Activated CD4-positive, alpha-beta T cell treated with anti-CD3 and anti-CD28 coated beads, Interleukin-10, Interleukin-2, amounts not matched to agents 100 ng/mL and 50 ng/mL, durations not matched to agents 16 hours and 8 hours (primary cell): ENCODE measurements at places on chromosomes 5 and 9.

- DNase-seq = no peak
Observed at GRCh38 chr5:31452314-31452713, 79.6 kb downstream of the DROSHA start.

GRCh38 chr5:112634796-112635195 is 102.9 kb upstream of the APC start:
- DNase-seq = no peak

DNA sequence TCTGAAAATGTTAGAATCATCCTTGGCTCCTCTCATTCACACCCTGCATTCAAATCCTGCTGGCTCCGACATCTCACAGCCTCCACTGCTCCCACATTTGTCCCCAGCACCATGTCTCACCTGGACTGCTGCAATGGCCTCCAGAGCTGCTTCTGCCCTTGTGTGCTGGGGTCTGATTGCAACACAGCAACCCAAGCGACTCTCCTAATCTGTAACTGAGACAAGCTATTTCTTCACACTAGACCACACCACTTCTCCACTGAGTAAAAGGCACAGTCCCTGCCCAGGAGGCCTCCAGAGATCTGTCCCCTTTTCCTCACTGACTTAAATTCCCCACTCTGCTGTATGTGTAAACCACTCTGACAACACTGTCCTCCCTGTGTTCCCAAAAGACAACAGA is 151.1 kb upstream of the TAS2R1 start:
- no peak for DNase-seq

DNA sequence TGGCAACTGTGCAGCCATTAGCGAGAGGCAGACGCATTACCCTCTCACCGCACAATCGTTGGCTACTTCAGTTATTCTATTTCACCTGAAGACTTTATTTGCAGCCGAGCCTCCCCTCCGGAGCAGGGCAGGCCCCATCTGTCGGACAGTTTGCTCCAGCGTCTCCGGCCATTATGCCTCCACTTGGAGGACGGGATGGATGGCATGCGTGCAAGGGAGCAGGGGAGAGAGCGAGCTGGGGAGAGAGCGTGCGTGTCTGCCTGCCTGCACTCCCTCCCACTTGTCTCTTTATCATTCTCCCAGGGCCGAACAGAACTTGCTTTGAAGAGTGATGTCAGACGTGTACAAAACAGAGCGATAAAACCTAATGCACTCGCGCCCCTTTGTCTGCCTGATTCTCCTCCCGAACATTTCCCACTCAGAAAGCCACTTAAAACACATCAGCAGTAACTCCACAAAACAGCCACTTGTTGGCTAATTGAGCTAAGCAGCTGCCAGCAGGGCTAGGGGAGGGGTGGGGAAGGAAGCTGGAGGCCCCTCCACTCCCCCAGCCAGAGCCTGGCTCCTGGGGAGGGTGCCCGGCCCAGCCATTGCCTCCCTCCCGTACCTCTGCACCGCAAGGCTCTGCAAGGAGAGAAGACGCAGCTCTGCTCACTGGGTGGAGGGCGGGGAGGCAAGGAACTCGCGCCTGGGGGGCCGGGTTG is 43.4 kb upstream of the FUBP3 start:
- DNase-seq = no peak

DNA sequence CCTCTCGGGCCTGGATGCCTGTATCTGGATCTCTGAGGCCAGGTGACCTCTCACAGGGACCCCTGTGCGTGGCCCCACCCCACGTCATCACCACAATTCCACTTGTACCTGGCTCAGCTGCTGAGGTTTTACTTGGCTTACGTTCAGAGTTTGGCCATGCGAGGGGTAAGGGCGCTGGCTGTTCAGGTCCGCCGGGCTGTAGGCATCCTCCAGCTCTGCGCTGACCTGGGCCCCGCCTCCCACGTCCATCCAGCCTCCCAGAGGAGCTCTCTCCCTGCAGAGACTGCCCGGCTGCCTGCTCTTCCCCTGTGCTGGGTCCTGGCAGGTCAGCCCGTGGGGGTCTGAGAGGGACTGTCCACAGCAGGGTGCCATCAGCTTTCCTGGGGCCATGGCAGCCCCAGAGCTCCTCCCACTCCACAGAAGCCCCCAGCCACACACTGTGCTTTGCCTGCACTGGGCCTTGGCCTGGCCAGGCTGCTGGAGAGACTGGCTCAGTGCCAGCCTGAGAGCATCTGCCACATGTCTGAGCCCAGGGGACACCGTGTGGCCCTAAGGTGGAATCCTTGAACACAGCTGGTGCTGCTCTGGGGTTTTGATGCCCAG is 43.6 kb downstream of the SLC6A3 start:
- DNase-seq = no peak

DNA sequence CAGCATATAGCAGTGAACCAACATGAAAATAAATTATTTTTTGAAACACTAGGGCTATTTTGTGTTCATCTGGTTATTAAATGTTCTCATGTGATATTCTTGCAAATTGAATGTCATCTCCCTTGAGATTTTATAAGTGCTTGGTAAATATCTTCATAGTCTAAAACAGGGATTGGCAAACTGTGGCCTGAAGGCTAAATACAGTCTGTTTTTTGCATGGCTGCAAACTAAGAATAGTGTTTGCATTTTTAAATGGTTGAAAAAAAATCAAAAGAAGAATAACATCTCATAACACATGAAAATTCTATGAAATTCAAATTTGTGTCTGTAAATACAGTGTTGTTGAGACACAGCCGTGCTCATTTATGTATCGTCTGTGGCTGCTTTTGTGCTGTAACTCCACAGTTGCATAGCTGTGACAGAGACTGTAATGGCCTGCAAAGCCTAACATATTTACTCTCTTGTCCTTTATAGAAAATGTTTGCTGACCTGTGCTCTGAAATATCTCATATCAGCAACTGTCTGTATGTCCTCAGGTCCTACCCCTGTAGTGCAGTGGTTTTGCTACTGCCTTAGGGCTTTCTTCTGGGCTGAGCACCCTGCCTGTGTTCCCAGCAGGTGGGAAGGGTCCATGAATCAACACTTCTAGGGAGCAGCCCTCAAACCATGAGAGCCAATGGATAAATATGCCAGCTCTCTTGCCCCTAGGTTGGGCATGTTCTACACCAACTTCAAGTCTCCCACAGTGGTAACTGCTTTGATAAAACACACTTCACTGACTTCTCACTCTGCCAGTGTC is 41.7 kb upstream of the ARRDC3 start:
- no peak for DNase-seq

DNA sequence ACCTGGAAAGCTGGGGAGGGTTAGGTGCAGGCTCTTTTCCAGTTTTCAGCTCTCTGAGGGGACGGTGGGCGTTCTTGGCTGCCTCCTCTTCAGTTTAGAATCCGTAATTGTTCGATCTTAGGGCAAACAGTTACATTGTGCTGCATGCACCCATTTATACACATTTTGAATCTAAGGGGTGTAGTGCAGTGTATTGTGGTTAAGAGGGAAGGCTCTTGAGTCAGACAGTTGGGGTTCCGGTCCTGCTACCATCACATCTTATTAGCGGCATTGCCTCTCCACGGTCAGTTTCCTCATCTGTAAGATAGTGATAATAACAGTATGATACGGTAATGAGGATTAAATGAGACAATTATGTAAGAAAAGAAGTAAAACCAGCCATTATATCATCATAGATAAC is 625 bp downstream of the EXOSC2 start:
- peak; percentile 50 for DNase-seq

GRCh38 chr5:41559184-41559583 is 48.8 kb upstream of the PLCXD3 start:
- no peak for DNase-seq

DNA sequence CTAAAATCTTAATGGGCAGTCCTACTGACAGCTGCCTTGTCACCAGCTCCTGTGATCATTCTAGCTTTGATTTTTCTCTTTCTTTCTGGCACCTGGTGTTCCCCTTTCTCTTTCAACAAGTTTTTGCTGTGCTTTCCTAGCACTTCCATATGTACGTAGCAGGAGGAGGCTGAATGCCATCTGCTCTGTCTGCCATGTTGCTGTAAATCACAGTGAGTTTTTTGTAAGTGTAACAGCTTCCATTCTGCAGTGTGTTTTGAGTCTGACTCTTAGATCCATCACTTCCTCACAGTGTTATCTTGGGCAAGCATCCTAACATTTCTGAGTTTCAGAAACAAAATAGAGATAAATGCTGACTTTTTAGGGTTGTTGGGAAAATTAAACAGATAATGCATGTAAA is 247.9 kb downstream of the DOCK8 start:
- DNase-seq = no peak

DNA sequence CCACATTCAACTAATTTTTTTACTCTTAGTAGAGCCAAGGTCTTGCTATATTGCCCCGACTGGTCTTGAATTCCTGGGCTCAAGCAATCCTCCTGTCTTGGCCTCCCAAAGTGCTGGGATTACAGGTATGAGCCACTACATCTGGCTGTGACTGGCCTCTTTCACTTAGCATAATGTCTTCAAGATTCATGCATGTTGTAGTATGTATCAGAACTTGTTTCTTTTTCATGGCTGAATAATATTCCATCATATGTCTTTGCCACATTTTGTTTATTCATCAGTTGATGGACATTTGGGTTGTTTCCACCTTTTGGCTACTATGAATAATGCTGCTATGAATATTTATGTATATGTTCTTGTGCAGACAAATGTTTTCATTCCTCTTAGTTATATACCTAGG is 12.8 kb upstream of the WHRN start:
- DNase-seq = no peak

DNA sequence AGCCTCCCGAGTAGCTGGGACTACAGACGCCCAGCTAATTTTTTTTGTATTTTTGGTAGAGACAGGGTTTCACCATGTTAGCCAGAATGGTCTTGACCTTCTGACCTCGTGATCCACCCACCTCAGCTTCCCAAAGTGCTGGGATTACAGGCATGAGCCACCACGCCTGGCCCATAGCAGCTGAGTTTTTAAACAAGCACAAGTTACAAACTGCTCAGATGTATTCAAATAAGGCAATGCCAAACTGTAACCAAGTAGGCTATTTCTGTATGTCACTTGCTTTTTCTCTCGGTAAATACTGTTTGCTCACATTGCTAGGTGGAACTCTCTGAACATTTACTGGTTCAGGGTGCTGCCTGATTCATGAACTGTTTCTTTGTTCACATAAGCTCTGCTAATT is 799.3 kb upstream of the NUDT12 start:
- DNase-seq = no peak

GRCh38 chr5:151196556-151197290 is 27.2 kb downstream of the CCDC69 start:
- no peak for DNase-seq

GRCh38 chr9:114414346-114414745 is 26.6 kb upstream of the AKNA start:
- DNase-seq = no peak
